ENCODE measurements at places on chromosomes 7 and 10.

DNA sequence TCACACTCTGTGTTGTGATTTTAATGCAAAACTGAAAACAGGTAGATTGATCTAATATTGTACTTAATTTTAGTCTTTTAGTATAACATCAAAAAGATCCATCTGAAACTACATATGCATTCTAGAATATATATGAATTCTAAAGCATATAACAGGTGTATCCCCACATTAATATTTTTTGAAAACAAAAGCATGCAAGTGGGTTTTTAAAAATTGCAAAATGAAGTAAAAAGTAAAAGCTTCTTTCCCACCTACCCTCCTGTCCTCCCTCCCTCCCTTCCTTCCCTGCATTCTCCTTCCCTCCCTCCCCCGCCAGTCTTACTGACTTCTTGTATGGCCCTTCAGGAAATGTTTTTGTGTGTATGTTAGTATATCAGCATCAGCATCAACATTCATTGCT is 14.6 kb upstream of the STMP1 start:
- DNase-seq = no peak

DNA sequence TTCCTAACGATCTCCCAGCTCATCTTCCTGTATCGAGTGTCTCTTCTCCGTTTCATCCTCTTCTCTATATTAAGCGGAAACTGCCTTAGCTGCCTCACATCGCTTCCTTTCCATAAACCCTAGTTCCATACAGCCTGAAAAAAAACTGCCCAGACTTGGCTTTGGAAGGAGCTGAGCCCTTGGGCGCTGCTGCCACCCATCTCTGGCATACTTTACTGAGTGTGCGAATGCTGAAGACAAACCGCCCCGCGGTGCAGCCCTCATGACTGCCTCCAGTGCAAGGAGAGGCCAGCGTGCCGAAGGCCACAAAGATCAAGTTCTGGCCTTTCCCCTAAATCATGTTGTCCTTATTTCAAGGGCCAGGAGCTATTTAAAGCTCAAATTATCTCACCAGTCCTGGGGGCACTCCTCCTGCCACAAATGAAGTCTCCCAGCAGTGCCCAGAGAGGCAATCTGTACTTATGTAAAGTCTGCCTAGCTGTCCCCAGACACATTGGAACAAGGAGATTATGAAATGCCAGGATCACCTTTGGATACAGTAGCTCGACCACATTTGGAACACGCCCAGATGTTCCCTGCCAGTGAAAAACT is 25.2 kb downstream of the YWHAG start:
- DNase-seq = no peak

DNA sequence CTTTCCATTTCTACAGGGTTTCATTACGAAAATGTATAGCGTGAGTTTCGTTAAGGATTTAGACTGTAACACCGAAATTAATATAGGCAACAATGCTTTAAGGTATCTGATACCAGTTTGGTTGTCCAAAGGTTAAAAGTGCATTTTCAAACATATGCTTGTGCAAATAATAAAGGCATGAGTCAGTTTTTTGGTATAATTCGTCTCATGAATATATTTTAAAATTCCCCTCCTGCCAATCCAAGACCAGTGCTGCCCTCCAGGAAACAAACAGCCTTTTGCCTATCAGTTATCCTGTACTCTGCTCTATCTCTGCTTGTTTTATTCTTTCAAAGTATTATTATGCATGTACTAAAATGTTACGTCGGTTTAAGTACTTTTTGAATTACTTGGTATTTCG is 2.0 kb downstream of the LCOR start:
- no peak for DNase-seq

GRCh38 chr7:149284850-149285585 is 23.0 kb downstream of the ZNF783 start:
- peak; percentile 98 for DNase-seq

DNA sequence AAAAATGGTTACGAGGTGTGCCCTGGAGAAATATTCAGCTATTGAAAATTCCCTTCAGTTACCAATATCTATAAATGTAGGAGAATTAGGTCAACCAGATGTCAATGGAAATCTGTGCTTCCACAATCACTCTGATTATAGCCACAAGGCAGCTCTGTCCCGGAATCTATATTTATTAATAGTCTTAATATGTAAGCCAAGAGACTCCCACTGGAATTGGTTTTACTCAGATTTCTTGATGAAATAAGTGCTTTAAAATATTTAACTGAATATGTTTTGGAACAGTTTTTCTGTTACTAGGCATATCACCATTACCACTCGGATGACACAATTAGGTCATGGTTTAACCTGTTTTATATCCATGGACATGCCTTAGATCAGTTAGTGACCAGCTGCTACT is 169.6 kb downstream of the POM121L12 start:
- no peak for DNase-seq

DNA sequence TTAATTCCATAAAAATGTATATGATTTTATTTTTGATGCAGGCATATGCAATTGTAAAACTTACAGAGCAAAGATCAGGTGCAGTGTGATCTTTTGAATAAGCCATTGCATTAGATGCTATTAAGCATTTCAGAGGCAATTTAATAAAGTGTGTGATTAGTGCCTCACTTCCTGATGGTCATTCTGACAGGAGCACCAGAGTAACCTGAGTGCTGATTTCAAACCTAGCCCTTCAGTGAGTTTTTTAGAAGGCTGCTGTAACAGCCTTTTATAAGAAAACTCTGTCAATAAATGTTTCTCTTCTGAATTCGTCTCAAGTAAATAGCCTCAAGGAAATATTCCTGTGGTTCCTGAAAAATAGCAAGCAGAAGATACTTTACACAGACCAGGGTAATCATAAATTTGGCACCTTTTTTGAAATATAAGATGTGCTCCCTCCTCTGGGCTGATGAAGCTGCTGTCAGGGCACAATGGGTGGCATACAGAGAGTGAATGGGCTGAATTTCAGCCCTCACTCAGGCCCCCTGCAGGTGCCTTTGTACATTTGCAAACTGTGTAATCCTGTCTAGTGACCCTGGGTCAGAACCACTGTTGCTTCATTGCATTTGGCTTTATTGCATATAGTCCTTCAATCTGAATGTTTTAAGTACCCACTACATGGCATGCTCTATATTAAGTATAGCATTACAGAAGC is 193.7 kb upstream of the CSTF2T start:
- no peak for DNase-seq

- no peak for DNase-seq
Observed at GRCh38 chr7:139078399-139078798, 31.1 kb downstream of the ZC3HAV1 start.

DNA sequence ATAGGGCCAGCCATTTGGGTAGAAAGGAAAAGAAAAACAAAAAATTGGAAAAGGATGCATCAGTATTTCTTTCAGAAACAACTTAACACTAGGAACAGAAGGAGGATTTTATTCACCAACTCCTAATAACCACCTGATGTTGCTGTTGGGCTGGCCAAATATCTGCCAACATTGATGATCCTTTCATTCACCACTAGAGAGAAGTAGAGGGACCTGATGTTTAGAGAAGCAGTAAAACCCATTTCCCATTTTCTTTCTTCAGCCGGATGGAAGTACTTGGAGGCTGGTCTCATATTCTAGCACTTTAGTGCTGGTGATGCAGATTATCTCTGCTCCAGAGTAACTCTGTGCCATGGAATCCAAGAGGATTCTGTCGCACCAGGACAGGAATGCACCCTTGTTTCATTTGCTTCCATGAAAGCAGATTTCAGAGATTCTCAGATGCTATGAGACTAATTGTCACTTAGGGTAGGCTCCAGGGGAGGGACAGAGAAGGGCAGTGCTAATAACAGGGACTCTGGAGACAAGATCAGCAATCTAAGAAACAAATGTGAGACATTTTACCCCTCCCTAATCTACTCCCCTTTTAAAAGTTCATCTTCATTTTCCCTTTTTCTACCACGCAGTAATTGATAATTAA is 3.1 kb downstream of the KLLN start:
- no peak for DNase-seq

DNA sequence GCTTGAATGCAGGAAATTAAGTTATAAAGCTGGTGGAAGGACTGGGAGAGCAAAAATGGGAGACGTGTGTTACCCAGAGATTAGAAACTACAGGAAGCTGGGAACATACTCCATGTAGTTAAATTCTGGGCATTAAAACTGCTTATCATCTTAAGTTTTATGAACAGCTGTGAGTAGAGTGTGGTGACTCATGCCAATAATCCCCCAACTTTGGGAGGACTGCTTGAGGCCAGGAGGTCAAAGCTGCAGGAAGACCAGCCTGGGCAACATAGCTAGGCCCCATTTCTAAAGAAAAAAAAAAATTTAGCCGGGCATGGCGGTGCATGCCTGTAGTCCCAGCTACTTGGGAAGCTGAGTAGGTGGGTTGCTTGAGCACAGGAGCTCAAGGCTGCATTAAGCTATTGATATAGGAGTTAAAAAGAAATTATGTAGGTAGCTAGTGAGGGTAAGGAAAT is 56.2 kb upstream of the SEPHS1 start:
- no peak for DNase-seq

DNA sequence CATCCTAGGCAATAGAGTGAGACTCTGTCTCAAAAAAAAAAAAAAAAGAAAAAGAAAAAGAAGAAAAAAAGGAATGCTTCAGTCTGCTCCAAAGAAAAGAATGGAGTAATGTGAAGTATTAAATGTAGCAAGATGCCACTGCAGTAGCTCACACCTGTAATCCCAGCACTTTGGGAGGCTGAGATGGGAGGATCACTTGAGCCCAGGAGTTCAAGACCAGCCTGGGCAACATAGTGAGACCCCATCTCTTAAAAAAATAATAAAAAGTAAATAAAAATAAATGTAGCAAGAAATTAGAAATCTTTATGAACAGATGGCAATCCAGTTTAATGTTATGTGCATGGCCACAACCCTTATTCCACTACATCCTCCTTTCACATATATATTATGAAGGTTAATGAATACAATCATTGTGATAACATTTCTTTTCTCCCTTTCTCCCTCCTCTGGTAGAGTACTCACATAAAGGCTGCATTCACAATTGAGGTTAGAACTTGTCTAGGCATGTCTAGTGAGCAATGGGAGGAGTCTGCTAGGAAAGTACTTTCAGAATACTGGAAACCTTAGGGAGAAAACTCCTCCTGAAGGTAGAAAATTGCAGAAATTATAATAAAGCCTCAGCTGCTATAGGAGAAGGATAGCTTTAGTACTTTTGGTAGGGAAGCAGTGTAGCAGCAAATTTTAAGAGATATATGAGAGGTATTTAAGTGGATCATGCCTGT is 20.4 kb downstream of the KLLN start:
- DNase-seq = no peak

- DNase-seq = no peak
Observed at GRCh38 chr7:31776616-31777015, 89.6 kb downstream of the PPP1R17 start.

DNA sequence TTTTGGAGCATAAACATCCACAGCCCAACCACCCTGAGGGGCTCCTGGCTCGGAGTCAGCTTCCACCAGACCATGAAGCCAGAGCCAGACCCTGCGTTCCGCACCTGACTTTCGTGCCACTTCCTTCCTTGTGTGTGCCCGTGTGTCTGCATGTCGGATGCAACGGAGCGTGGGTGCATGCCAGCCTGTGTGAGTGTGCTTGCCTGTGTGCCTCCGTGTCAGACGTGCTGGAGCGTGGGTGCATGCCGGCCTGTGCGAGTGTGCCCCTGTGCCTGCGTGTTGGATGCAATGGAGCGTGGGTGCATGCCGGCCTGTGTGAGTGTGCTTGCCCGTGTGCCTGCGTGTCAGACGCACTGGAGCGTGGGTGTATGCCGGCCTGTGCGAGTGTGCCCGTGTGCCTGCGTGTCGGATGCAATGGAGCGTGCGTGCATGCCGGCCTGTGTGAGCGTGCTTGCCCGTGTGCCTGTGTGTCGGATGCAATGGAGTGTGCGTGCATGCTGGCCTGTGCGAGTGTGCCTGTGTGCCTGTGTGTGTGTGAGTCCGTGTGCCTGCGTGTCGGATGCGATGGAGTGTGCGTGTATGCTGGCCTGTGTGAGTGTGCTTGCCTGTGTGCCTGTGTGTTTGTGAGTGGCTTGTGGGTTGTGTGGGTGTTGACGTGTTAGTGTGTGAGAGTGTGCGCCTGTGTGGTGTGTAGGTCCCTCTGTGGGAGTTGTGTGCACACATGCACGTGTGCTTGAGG is 28.1 kb upstream of the KNDC1 start:
- no peak for DNase-seq

- DNase-seq = no peak
Observed at GRCh38 chr7:34655384-34655783, 2.6 kb upstream of the NPSR1 start.
